ENCODE measurements at places on chromosomes 5 and 9.

GRCh38 chr9:132813115-132813771 is 64.8 kb downstream of the AK8 start:
- no peak for DNase-seq

- no peak for DNase-seq
Measured at GRCh38 chr9:75105019-75105540, 16.8 kb downstream of the OSTF1 start.

GRCh38 chr9:13027879-13028278 is 251.6 kb downstream of the MPDZ start:
- no peak for DNase-seq

- DNase-seq, result no peak
Measured at GRCh38 chr5:39702928-39703327, 278.1 kb upstream of the DAB2 start.

DNA sequence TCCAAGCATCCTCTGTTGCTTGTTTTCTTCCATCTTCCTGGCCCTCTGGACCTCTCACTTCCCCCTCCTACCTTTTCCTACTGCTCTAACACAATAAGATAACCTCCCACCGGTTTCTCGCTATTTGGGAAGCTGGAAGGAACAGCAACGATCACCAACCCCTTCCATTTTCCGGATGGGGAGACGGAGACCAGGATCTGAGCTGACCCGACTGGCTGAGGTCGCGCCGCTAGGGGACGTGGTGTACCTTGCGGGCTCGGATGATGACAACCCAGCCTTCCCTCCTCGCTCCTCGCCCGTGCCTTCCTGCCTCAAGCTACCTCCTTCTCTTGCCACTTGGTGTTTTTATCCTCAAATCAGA is 1.9 kb downstream of the LPAR1 start:
- DNase-seq, result peak; percentile 79

GRCh38 chr5:2466966-2467365 is 284.5 kb downstream of the IRX2 start:
- no peak for DNase-seq

DNA sequence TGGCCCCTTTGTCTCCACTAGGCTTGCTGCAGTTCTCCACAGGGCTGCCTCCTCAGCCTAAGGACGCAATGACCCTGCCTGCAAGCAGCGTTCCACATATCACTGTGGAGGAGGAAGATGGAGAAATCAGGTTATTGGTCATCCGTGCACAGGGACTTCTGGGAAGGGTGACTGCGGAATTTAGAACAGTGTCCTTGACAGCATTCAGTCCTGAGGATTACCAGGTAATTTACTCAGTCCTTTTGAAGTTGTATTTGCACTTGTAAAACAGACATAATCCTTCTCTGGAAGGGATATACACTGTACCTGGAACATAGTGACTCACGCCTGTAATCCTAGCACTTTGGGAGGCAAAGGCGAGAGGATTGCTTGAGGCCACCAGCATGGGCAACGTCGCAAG is 116.6 kb downstream of the ADGRV1 start:
- no peak for DNase-seq

- DNase-seq, result no peak
Measured at GRCh38 chr5:90641528-90641927, 82.9 kb downstream of the ADGRV1 start.

DNA sequence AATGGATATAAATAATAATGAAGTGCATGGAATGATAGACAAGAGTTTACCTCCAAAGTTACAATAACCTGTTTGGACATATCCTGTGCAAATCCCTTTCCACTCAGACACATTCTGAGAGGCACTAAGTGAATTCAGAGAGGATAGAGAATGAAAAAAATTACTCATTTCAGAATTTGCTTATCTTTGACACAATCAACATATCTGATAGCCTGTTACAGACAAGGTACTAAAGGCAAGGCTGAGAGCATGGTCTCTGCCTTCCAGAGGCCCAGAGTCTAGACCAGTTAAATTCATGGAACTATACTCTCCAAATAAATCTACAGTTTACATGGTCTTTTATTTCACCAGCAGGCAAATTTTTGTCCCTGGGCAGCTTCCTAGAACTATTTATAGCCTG is 371.8 kb upstream of the PTGER4 start:
- no peak for DNase-seq

GRCh38 chr9:106916466-106917235 is 53.7 kb downstream of the ZNF462 start:
- DNase-seq, result no peak

DNA sequence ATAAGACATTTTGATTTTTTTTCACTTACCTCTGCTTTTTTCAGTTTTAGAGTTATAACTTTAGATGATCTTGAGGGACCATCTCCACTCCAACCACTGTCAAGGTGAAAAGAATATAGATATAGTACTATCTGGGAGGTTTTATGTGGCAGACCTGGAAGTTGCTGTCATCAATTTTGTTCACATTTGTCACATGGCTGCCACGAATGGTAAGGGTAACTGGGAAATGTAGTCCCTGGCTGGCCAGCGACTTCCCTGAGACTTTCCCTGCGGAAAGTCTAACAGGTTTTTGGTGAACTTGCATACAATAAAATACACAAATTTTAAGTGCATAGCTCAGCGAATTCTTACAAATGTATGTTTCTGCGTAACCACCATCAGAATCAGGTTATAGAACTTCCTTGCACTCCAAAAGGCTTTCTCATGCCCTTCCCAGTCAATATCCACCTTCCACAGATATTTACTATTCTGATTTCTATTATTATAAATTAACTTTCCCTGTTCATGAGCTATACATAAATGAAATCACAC is 121.5 kb downstream of the MAT2B start:
- no peak for DNase-seq

GRCh38 chr9:21097817-21098216 is 20.1 kb upstream of the IFNB1 start:
- DNase-seq, result no peak

- no peak for DNase-seq
Measured at GRCh38 chr5:94691291-94691690, 72.8 kb downstream of the SLF1 start.

- DNase-seq, result no peak
Measured at GRCh38 chr5:58245476-58245840, 214.4 kb downstream of the PLK2 start.

DNA sequence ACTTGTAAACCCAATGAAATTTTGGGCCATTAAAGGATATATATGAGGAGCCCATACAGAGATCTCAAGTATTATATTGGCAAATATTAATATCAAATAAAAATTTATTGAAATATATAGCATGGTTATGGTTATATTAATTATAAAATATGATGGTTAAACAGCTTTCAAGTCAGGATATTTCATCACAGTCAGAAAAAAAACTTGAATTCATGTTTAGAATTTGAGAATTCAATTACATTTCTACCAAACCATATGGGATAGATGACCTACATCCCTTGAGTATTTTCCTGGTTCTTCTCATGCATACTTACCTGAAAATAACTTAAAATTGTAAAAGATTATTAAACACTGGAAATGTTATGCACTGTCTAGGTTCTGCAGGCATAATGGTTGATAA is 956.1 kb upstream of the EDIL3 start:
- no peak for DNase-seq

DNA sequence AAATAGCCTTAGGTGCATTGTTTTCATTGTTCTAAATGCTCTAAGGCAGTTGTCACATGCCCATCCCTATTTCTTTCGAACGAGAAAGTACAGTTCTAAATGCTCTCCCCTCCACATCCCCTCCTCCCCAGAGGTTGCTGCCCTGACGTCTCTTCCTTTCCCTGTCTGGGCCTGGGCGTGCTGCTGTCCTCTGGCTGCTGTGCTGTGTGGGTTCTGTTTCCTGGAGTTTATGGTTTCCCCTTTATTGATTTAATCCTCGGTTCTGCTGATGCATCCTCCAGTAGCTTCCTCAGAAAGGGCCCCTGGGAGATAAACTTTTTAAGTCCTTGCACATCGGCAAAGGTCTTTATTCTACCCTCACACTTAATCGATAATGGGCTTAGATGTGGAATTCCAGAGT is 48.8 kb downstream of the MVB12B start:
- peak; percentile 64 for DNase-seq

GRCh38 chr5:59840200-59840601 is 53.3 kb downstream of the PDE4D start:
- DNase-seq, result no peak

DNA sequence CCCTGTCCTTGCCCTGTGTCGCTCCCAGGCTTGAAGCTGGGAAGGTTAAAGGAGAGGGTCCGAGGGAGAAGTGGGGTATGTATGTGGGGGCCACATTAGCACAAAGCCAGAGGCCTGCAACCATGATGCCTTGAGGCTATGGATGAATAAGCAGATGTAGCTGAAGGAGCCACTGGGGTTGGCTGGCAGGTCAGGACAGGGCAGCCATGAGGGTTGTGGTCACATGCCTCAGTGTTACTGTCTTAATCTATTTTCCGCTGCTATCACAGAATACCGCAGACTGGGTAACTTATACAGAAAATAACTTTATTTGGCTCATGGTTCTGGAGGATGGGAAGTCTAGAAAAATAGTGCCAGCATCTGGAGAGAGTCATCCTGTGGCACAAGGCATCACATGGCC is 9.2 kb upstream of the GRHPR start:
- DNase-seq, result no peak

DNA sequence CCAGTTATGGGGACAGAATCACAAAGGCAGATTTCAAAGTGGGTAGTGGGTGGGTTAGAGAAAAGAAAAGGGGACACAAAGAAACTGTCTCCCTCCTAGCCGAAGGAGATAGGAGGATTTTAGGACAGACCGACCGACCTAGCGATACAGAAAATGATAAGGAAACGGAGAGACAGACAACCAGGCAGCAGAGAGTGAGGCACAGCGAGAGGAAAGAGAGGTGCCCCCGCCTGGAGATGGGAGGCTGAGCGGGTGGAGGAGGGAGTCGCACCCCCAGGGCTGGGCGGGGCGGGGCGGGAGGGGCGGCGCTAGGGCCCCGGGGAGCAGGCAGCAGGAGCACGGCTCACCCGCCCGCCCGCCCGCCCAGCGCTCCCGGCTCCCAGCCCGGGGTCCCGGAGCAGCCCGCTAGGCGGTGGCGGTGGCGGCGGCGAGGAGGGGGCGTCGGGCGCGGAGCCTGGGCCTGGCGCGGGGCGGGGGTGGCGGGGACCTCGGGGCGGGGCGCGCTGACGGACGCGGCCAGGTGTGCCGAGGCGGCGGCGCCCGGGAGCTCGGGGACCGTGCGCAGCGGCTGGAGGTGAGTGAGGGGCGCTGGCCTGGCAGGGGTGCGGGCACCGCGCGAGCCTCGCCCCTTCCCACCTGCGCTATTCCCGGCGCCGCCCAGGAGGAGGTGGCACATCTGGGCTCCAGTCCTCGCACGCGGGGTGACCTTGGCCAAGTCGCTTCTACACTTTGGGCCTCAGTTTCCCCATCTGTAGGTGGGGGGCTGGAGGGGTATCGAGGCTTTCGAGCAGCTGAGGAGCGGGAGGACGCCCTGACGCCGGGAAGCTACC is 15.9 kb upstream of the SYNPO start:
- DNase-seq, result peak; percentile 81

- DNase-seq, result no peak
Measured at GRCh38 chr5:138610415-138610917, 35.3 kb upstream of the HSPA9 start.

DNA sequence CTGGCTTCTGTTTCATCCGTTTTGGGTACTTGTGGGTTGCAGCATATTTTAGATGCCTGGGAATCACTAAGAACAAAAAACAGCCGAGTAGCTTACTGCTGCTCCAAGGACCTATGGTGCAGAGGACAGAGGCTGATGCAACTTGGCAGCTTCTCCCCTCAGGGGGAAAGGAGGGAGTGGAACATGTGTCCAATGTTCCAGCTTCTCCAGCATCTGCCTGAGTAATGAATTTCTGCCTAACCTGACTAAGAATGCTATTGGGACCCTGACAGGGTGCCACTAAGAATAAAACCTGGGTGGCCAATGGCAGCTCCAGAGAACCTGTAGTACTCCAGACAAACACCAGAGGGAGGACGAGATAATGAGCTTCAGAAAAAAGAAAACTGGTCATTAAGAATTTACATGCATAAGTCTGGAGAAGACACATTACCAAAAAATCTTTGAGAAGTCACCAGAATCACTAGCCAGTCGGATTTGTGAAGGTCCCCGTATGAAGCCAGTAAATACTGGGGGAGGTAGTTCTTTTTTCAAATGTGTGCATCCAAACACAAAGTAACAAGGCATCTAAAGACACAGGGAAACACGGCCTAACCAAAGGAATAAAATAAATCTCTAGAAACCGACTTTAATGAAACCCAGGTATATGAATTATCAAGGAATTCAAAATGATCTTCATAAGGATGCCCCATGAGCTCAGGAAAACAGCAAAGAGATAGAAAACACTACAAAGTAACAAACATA is 293.5 kb downstream of the HINT1 start:
- peak; percentile 32 for DNase-seq

- DNase-seq, result no peak
Measured at GRCh38 chr5:40515476-40515875, 164.2 kb upstream of the PTGER4 start.

DNA sequence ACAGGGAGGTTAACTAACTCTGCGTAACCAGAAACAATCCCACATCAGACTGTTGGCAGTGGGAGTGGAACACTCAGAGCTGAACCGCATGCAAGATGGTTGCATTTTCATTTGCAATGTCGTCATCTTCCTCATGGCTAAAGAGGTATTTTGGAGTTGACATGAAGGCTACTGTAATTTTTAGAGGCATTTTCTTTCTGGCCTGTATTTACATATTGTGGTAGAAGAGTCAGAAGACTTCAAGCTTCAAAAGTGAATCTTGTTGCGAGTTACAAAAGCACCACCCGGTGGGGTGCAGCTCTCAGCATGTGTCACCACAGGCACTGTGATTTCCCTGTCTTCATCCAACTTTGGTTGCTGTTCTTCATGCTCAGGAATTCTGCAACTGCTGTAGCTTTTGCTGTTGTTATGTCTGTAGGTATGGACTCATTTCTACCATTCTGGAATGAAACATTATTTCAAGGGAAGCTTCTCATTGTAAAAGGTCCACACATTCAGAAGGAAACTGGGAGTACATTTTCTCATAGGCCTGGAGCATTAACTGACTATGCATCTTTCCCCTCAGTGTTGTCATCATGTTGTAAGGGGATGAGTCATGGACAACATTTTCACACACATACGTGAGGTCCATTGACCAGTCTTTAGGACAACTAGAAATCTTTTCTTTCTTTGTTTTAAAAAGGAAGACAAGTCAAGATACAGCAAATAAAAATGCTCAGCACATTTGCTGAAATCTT is 35.4 kb upstream of the GDNF start:
- no peak for DNase-seq

GRCh38 chr9:89687188-89687587 is 82.4 kb downstream of the GADD45G start:
- DNase-seq, result no peak

- no peak for DNase-seq
Measured at GRCh38 chr5:1783216-1783554, 16.5 kb downstream of the MRPL36 start.

GRCh38 chr5:97553604-97554452 is 370.8 kb upstream of the RIOK2 start:
- no peak for DNase-seq

GRCh38 chr9:4433379-4433778 is 56.9 kb upstream of the SLC1A1 start:
- no peak for DNase-seq

GRCh38 chr9:99401680-99402504 is 179.8 kb downstream of the SEC61B start:
- DNase-seq, result no peak

Measured in right hindlimb (tissue), 1 donor.